ENCODE measurements at places on chromosomes 7 and 10.

DNA sequence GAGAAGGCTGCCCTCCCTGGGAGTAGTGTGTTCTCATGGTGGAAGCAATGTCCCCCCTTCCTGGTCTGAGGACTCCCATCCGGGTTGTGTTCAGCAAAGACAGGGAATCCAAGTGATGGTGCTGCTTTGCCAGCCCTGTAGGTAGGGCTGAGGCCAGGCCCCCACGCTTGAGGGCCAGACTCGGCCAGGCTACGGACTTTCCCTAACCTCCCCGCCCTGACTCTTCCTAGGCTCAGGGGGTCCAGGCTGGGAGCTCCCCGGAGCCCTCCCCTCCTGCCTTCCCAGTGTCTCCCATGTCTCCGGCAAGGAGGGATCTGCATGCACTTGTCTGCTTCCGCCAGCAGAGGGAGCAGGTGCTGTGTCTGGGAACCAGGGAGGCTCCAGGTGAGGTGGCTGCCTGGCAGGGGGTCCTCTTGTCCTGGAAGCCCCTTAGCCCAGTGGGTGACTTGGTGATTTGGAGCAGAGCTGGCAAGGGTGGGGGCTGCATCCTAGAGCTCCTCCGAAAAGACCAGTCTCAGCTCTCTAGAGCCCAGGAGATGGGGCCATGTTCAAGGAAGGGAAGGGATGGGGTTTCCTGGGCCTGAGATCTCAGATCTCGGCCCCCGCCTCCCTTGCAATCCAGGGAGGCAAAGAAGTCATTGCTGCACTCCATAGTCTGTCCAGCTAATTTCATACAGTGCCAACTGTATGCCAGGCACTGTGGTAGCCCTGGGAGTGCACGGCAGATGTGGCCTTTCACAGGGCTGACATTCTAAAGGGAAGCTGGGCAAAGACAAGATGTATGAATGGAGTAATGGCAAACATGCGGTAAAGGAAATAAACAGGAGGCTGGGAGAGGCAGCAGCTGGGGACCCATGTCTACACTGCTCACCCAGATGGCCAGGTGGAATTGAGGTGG, 20.3 kb upstream of the SFRP5 start:
- peak; percentile 56 for DNase-seq

DNA sequence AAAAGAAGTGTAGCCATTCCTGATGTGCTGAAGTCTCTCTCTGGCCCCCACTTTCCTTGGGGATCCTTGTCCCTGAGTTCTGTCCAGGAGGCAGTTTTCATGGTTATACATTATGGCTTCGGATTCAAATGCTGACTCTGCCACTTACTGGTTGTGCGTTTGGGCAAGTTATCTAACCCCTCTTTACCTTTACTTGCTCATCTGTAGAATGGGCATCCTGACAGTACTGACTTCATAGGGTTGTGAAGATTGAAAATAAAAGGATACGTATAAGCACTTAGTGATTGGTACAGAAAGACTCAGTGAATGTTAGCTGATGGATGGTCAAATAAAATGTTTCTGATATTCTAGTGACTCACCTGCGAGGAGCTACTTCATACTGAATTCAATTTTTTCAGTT, 65.1 kb downstream of the TACR2 start:
- DNase-seq, result no peak

DNA sequence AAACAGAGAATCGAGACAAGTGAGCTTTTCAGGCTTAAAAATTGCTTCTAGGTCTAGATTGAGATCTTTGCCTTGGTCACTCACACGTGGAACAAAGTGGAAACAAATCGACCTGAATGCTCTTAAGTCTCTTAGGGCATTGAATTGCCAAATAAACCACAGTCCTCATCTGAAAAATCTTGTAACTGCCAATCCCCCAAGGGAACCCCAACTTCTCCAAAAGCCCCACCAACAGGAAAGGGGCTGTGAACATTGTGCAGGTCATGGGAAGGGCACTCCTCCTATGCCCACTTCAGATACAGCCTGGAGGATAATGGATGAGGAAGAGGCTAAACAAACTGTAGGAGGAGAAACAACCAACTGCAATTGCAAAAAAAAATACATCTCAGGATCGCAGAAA, 91.3 kb downstream of the DGKI start:
- no peak for DNase-seq

GRCh38 chr10:76035206-76036110, 604.0 kb downstream of the LRMDA start:
- DNase-seq, result no peak

DNA sequence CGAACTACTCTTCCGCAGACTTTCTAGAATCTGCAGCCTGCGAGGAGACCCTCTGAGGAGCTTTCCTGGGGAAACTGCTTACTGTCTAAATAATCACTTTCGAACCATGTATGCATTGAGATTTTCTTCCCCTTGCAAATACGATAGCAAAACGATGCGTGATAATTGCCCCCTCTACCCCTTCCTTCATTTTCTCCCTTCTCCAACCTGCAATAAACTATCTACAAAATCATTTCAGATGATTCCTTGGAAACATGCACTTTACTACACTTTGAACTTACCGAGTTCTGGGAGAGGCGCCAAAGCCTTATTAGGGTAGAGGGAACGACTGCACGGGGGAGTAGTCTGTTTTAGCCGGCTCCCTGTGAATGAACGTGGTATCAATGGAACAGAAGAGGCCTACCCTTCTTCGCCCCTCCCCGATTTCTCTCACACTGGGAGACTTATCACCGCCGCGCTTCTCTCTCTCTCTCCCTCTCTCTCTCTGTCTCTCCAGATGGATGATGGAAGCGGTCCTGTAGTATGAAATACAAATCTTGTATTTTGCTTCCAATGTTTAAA, at the start of gene FGFBP3:
Gene FGFBP3, minus strand, starts transcription at position 370 of the 561 bp plus-strand sequence. CDS start 517 bp downstream, outside the sequence.
- DNase-seq, result no peak

GRCh38 chr10:123134915-123135414, 805 bp upstream of the HMX3 start:
- DNase-seq, result no peak

- no peak for DNase-seq
Measured at GRCh38 chr7:143906151-143906550, 4.2 kb upstream of the TCAF1 start.

GRCh38 chr10:29525762-29526161, 109.0 kb downstream of the SVIL start:
- no peak for DNase-seq

DNA sequence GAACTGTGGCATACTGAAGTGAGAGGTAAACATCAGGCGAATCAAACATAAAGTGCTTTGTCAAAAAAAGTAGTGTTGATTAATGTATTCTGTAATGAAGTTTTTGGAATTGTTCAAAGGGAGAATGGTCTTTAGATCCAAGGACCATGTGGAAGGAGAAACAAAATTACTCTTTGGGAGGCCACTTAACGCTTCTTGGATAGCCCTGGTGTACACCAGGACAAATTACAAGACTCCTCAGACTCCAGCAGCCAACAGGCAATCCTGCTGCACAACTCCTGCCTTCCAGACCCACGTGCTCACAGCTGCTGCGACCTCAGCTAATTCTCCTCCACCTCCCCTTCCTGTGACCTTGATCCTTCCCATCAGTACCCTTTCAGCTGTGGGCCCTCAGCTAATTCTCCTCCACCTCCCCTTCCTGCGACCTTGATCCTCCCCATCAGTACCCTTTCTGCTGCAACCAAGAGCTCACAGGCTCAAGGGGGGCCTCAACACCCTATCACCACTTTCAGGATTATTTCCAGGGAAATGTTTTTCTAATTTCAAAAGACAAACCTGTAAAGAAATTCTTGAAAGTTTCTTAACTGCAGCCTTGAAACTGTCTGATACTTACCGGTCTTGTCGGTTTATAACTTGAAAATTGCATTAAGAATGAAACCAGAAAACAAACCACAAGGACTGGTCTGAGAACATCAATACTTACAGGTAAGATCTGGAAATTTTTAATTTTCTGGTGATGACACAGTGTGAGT, 29.7 kb upstream of the DDC start:
- no peak for DNase-seq

DNA sequence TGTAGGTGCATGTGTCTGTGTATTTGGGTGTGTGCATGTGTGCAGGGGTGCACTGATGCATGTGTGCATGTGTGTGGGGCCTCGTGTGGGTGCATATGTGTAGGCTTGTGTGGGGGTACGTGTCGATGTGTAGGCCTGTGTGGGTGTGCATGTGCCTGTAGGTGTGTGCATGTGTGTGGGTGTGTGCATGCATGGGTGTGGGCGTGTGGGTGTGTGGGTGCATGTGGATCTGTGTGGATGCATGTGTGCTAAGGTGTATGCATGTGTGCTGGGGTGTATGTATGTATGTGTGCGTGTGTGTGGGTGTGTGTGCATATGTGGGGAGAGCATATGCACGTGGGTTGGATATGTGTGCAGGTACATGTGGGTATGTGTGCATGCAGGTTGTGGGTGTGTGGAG, 73.2 kb downstream of the NKX6-2 start:
- no peak for DNase-seq

- no peak for DNase-seq
Measured at GRCh38 chr7:21169667-21170580, 258.0 kb upstream of the SP4 start.

- no peak for DNase-seq
Measured at GRCh38 chr7:2103071-2103898, 129.5 kb downstream of the MAD1L1 start.

DNA sequence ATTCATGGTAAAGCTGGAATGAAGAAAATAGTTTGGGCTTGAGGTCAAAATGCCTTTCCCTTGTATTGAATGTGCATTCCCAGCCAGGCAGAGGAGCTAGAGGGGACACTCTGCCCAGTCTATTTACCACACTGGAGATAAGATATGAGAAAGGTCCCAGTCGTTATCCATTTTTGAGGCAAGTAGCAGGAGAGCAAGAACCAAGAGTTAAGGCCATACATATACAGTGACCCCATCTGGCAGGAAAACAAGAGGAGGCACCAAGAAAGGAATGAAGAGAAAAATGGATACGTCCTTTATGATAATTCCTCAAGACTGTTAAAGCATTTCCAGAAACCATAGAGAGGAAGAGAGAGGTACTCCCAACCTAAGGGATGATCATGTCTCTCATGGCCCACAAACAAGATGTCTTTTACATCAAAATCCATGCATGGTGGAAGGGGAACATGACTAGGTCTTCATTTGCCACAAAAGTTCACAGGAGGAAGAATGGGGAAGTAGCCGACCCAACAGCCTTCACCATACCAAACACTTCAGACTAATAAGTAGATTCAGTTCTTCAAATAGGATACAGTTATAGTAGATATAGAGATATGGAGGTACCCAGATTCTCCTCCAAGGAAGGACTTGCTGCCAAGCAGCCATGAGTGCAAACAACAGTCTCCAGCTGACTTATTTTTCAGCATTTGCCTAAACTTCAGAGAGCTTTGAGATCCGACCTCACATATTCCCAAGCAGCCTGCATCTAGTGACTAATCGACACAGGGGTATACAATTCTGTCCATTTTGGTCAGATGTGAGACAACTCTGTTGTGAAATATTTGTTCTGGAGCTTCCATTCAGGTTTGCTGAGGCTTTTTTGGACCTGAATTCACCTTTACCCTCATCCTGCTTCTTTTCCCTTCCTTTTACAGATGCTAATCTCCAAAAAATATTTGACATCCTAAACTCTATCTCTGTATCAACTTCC, 61.1 kb upstream of the CCDC71L start:
- no peak for DNase-seq

- DNase-seq, result peak; percentile 90
Measured at GRCh38 chr10:84424731-84425167, 96.4 kb downstream of the CCSER2 start.

- no peak for DNase-seq
Measured at GRCh38 chr10:112336556-112337201, 37.2 kb upstream of the ACSL5 start.

DNA sequence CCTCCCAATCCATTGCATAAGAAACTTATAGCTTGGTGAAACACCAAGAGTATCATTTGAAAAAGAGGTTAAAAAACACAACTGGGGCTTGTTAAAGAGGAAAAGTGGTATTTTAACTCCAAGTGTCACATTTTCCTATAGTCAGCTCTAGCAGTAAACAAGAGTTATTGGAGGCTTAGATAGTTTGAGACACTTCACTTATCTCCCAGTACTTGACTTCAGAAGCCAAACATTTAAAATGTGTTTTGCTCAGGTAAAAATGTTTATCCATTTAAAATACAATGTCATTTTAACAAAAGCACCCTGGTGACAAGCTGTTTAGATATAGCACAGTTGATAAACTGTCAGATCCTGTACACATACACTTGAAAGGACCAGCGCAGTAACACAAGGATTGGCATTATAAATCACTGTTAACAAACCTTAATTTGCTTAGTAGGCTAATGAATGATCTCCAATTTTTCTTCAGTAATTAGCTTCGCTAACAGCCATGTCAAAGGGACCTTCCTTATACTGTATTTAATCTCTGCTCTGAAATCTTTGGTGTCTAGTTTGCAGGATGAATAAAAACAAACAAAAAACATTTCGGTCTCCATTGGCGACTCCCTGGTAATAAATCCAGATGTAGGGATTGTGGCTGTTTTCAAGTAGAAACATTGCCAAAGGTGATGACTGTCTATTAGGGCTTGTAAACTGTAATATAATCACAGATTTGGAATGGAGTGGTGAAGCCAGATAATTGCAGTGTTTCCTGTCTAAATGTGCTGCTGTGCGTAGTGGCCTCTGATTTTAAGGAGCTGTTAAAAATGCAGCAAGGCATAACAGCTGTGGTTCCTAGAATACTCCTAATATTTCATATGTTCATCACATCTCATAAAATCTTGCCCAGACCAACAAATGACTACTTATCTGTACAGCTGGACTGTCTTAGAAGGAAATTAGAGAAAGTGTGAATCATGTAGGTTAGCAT, 545.1 kb downstream of the AUTS2 start:
- DNase-seq, result no peak

GRCh38 chr7:74587435-74588126, 69.9 kb upstream of the GTF2I start:
- peak; percentile 68 for DNase-seq

GRCh38 chr7:142797391-142798377, 26.9 kb downstream of the PRSS2 start:
- DNase-seq, result no peak

DNA sequence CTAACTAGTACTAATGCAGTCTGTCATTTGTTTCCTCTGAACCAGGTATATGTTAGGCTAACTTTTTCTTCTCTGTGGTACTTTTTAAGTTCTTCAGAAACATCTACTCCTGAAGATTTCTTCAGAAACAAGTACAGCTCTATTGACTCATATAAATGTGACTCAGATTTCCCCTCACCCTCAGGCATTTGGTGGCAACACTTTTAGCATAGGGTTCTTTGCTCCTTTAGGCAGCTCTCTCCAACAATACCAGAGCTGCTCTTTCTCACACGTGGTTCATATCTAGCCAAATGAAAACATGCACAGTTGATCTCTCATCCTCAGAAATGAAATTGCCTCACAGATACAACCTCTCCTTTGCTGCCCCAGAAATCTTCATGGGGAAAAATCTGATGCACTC, 939.8 kb downstream of the SORCS1 start:
- no peak for DNase-seq

- DNase-seq, result peak; percentile 7
Measured at GRCh38 chr10:110269374-110270318, 35.1 kb downstream of the SMNDC1 start.

DNA sequence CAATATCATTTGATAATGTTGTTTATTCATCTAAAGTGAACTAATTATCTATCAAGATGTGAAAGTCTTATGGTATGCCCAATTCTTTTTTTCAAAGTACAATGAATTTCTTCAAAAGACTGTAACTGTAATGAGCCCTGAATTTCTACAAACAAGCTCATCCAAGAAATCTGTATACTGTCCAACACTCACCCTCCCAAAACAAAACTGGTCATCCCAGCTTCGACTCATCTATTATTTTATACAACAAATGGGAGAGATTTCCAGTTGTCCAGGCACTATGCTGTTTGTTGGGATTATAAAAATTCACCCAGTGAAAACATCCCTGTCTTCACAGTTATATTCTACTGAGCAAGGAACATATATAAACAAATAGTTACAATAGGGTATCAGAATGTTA, 806.9 kb downstream of the TNS3 start:
- DNase-seq, result no peak

- no peak for DNase-seq
Measured at GRCh38 chr10:89563311-89563710, 27.9 kb upstream of the SLC16A12 start.
